ENCODE measurements at places on chromosomes 16 and 17.

- no peak for DNase-seq
Observed at GRCh38 chr16:54923055-54923473, 7.6 kb upstream of the IRX5 start.

GRCh38 chr17:1423456-1424135, 23.6 kb upstream of the YWHAE start:
- DNase-seq = no peak

GRCh38 chr17:19264681-19265080, 27.5 kb downstream of the EPN2 start:
- DNase-seq = no peak

DNA sequence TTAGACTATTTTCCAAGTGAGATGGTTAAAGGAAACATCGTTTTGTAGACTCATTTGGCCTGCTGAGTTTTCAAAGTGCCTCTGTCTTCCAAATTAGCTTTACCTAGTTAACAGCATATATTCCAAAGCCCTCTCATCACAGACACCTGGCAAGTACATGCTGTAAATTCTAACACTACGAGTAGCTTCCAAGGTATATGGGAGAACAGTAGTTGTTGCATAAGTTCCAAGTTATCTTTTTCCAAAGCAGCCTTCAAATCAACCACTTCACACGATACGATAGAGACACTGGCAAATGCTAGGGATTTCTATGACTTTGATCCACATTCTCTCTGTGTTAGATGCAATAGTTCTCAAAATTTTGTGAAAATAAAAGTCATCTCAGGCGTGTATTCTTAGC, 299.3 kb downstream of the CNTNAP4 start:
- DNase-seq = no peak

- DNase-seq = no peak
Observed at GRCh38 chr17:27701963-27702362, 71.0 kb downstream of the LGALS9 start.

GRCh38 chr17:6509031-6509771, 47.2 kb downstream of the PITPNM3 start:
- DNase-seq = no peak

DNA sequence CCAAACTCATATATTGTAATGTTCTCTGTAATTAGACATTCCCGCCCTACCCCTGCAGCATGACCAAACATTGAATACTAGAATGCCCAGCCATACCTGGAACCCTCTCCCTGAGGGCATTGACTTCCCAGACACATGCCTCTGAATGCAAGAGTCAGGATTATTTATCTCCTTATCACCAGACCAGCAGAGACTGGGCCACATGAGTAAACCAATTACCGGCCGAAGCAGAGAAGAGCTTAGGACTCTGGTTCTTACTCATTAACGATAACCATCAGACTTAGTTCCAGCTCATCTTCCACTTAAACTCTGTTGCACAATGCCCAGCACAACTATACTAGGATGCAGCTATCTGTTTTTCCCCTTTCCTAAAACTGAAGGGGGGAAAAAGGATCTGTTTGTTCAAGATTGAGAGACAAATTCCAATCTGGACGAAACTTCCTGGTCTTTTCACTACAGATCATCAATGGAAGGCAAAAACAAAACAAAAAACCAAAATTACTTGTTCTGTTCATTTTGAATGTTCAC, 88.2 kb upstream of the CORO6 start:
- DNase-seq = no peak

DNA sequence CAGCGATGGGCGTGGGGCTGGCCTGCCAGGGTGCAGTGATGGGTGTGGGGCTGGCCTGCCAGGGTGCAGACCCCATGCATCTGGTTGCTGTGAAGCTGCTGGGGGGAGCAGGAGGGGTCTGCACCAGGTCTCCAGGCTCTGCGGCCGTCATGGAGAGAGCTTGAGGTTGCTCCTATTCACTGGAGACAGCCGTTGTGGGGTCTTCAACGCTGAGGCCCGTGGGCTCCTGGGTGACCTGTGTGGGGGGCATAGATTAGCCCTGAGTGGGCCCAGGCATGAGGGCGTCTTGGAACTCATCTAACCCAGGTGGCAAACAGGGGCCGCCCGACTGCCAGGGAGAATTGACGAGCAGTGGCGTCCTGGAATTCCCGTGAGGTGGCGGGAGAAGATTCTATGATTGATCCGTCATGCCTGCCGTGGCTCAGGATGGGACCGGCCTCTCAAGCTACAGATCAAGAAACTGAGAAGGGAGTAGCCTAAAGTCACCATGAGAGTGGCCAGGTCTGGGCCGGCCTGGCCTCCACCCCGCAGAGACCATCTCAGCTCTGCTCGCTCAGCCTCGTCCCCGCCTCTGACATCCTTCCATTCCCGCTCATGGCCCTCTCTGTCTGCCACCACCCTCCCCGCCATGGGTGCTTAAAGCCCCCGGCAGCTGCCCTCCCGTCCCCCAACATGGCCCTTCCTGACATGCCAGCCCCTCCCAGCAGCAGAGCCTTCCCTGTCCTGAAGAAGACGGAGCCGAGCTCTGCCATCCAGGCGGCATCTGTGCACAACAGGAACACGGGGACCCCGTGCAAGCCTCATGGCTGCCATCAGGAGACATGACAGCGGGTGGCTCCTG, 50.7 kb upstream of the ACSF3 start:
- DNase-seq = no peak

GRCh38 chr17:10052106-10052813, 146.1 kb downstream of the GAS7 start:
- DNase-seq = no peak

DNA sequence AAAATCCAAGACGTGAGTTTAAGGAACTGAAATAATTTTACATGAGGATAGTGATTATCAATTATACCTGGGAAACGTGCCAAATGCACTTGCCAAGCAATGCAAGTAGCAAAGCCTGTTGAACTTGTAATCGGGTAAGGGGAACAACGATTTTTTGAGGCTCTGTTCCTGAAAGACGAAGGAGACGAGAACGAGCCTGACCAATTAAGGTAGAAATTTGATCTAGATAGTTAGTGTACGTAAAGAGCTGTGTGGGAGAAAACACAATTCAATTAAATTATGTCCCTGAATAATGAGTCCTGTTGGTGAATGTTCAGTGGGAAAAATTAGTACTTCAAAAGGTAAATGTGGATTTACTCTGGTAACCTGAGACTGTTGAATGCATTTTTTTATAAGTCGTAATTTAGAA, 17.7 kb upstream of the KCTD5 start:
- no peak for DNase-seq

DNA sequence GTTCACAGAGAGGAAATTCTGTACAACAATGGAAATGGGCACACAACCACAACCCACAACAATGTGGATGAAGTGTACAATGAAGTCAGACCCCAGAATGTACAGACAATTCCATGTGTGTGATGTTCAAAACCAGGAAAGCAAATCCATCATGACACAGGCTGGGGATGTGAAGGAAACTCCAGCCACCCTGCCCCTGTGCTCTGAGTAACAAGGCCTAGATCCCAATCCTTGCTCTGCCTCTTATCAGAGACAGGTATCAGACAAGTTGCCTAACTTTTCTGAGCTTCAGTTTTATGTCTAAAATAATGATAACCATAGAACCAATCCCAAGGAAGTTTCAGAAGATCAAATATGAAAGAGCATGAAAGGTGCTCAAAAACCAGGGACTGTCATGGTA, 1.8 kb upstream of the C16orf95 start:
- DNase-seq = no peak

DNA sequence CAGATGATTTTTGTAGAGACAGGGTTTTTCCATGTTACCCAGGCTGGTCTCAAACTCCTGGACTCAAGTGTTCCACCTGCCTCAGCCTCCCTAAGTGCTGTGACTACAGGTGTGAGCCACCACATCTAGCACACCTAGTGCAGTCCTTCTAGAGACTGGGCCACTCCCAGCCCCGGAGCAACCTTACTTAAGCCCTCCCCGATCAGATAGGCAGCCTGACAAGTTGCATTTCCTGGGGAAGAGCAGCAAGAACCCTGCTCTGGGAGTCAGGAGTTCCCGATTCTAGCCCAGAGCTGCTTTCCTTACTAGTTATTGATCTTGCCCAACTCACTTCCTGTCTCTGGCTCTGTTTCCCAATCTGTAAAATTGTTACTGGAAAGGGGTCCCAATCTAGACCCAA, 7.0 kb upstream of the NAGLU start:
- DNase-seq = no peak

- no peak for DNase-seq
Observed at GRCh38 chr16:71507061-71507460, 17.9 kb upstream of the ZNF19 start.

GRCh38 chr16:30660424-30661261, 2.4 kb downstream of the FBRS start:
- DNase-seq = no peak

- DNase-seq = no peak
Observed at GRCh38 chr17:18962494-18962815, 10.5 kb downstream of the SLC5A10 start.

- no peak for DNase-seq
Observed at GRCh38 chr17:28402224-28402630, 3.8 kb downstream of the SLC46A1 start.

DNA sequence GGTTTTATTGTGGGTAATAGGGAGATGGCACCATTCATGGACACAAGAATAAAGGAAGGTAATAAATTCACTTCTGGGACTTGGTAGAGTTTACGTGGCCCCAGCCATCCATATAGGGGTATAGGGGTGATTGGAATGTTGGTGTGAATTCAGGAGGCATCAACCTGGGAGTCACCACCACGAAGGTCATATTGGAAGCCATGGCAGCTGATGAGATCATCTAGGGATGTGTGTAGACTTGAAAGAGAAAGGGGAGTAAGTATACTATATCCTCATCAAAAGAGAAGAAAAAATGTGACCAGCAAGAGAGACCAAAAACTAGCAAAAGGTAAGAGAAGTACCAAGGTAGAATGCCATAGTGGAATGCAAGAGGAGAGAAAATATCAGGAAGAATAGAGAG, 26.6 kb upstream of the GINS3 start:
- no peak for DNase-seq

DNA sequence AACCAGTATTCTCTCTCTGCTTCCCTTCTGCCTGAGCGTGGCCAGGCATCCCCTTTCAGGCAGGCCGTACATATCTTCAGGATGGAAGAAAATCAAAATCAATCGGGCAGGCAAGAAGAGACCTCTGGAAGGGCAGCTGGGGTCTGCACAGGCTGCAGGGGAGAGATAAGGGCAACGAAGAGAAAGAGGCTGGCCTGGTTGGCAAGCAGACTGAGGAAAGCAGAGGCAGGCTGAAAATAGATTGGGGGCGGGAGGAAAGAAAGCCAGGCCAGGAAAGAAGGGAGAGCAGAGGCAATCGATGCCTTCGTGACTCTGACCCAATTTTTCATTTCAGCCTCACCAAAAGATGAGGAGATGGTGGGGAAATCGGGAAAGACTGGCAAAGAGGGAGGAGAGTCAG, 18.1 kb downstream of the PIPOX start:
- no peak for DNase-seq

GRCh38 chr17:73365301-73365874, 53.6 kb upstream of the CDC42EP4 start:
- DNase-seq = no peak

DNA sequence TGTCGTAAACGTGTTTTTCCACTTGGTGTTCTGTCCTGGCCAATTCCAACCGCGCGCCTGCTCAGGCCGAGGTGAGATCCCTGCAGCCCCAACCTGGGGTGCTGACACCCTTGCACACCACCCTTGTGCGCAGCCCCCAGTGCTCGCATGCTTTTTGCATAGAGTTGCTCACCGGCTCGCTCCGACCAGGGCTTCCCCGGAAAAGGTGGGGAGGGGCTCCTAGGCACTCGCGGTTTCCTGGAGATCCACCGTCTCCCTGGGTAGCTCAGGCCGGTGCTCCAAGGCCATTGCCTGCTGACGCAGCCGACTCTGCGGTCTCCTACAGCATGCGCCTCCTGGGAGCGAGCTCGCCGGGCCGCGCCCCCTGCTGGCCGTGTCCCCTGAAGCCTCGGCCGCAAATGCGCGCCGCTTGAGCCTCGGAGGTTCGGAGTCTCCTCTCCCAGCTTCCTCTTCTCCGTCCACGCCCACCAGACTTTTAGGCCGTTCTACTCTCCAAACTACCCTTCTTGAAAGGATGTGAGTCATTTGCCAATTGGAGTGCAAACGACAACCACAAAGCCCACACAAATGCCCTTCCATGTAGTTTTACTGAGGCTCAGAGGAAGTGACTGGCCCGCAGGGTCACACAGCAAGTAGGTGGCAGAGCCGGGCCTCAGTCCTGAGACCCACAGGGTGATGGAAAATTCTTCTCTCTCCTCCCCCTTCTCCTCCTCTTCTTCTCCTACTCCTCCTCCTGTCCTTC, 7.2 kb upstream of the PDP2 start:
- DNase-seq = peak; percentile 100

DNA sequence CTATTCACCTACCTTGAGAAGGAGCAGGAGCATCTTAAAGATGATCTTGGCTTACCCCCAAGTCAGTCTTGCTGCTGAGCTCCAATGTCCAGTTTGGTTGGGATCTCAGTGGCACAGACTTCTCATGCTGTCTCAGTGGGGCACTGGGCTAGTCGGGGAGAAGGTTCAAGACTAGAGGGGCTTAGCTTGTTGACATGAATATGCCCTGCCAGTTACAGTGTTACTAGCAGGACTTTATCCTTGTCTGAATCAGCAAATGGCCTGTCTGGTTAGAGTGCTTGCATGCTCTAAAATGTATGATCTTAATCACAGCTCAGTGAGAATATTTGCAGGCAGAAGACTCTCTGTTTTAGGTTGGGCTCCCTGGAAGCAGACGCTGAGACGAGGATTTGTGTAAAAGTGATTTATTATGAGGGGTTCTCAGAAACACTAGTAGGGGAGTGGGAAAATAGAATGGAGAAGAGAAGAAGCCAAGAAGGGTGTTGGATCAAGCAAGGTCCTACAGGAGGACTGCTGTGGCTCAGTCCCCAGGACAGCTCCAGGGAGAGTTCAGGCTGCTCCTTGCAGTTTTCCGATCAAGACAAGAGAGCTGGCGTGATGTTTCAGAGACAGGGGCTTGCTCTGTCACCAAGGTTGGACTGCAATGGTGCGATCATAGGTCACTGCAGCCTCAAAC, 150.4 kb upstream of the HS3ST2 start:
- no peak for DNase-seq

DNA sequence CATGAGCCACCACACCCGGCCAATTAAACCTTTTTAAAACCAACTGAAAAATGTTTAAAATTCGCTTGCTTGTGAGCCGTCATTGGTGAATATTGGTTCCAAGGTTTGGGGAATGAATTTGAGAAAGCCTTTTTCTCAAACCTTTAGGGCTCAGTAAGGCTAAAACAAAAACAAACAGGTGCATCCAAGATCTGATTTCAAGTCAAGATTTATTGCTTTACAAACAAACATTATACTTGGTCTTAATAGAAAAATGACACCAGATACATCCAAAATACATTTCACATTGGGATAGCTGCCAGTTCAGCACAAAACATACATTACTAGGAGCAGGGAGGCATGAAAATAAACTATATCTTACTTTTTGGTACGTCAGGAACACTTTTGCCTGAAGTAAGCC, 5.4 kb downstream of the C17orf58 start:
- no peak for DNase-seq

- no peak for DNase-seq
Observed at GRCh38 chr17:34837876-34838478, 123.3 kb downstream of the CCT6B start.

GRCh38 chr16:5450409-5451104, 353.0 kb upstream of the EEF2KMT start:
- DNase-seq = no peak

GRCh38 chr16:54128629-54129234, 157.9 kb downstream of the IRX3 start:
- DNase-seq = no peak

- no peak for DNase-seq
Observed at GRCh38 chr17:20097330-20097729, 88.2 kb downstream of the SPECC1 start.

GRCh38 chr17:7859028-7859427, 1.2 kb downstream of the CYB5D1 start:
- no peak for DNase-seq
